NCI-H2171 treated with DMSO at 0.1 percent for 48 hours (cell line): ENCODE measurements at places on chromosomes 5 and 9.
A peak's percentile ranks its signal among the peaks of the same experiment; 100 is the strongest.

- peak; percentile 96 for DNase-seq
Observed at GRCh38 chr9:106111039-106111730, 416.8 kb downstream of the TMEM38B start.

GRCh38 chr9:34507556-34507955 lies 15.2 kb downstream of the ENHO start:
- DNase-seq = no peak

DNA sequence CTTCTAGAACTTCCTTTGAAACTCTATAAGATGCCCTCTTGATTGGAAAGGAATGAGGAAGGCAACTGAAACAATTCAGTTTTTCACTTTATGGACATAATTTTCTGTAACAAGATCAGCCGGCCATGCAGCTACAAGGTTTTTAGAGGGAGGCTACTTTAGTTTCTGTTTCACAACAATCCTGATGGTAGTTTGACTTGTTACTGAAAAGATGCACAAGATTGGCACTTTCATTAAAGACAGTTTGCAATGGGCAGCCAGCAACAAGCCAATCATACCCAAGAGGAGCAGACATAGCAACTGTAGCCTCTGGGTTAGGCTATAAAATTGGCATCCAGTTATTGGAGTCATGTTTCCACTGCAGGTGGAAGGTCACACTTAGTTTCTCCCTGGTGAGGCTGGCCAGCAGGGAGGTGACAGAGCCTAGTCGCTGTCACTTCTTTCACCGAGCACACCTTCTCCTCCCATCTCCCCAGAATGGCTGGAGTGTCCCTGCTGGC lies 74.3 kb upstream of the TGFBR1 start:
- DNase-seq = no peak

DNA sequence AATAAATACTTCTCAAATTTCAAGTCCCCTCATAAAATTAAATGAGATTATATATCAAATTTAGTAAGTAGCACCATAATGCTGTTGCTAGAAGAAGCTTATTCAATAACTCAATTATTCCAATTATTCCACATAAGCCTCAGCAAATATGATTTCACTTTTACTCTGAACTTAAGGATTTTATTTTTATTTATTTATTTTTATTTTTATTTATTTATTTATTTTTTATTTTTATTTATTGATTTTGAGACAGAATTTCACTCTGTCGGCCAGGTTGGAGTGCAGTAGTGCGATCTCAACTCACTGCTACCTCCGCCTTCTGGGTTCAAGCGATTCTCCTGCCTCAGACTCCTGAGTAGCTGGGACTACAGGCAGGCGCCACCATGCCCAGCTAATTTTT lies 1308.3 kb upstream of the CDH9 start:
- DNase-seq = no peak

DNA sequence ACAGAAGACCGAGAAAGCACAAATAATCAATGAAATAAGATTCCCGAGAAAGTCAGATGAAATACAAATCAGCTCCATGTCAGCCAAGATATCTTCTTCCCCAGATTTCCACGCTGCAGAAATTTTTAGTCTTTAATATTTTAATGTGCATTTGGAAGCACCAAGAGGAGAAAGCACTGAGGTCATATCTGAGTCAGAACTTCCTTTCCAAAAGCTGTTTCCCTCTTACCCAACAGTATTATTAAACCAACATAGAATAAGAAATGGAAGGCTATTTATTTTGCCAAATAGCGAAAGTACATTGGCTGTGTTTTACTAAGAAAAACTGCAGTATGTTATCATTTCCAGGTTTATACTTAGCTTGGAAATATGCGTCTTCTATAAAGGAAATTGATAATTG lies 772.1 kb upstream of the CDH9 start:
- DNase-seq = no peak

DNA sequence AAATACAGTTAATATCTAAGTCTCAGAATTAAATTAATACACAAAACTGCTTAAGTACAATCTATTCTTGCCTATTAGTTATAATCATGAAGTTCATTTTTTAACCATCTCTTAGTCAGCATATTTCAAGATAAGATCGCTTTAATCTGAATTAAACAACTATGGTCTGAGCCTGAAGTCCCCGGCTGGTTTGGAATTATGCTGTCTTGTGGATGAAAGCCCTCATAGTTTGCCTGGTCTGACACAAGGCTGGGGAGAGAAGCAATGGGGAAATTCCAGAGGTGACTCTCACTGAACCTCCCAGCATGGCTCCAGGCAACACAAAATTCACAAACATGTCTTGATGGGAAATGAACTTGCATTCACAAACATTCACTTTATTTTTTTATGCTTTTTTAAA lies 28.0 kb upstream of the GRAMD2B start:
- no peak for DNase-seq

DNA sequence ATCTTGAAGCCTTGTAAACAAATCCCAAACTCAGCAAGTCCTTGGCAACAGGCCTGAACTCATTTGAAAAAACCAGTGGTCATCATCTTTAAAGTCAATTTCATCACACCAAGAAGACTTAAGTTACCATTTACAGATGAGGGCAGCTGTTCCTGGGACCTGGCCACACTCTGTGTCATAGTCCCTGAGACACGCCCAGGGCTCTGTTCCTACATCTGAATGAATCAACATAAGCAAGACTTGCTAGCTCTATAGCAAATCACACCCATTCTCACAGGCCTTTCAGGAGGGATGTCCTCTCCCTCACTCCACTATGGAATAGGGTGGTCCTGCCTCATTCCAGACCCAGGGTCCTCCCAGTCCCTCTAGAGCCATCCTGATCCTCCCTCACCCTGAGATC lies 142.8 kb downstream of the NSG2 start:
- DNase-seq = no peak

DNA sequence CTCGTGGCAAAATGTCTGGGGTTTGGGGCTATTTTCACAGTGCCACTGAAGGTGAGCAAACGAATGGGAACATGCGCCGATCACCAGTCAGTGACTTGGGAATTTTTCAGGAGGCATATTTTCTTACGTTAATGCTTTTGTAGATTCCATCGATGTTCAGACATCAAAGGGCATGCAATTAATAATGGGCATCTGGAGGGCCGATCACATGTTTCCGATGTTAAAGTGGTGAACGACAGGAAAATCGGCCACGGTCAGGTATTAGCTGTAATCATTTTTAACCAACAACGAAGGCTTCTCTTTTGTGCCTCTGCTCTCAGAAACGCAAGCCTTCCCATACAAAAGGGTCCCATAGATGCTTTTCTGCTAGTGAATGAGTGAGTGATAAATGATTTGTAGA lies 155.0 kb upstream of the PITX1 start:
- no peak for DNase-seq

GRCh38 chr5:75690669-75691068 lies 26.6 kb downstream of the POC5 start:
- no peak for DNase-seq
